Activated CD8-positive, alpha-beta memory T cell treated with anti-CD3 and anti-CD28 coated beads, Interleukin-2, amount 10 ng/mL, durations not matched to agents 7 days and 5 days (primary cell): ENCODE measurements at places on chromosomes 12 and 14. TPM values are rescaled to one million over a fixed set of nuclear protein-coding genes. Genes with fewer than 3 reads are reported as not detected.

PLBD1 gene
- total RNA-seq = not detected

CLEC4A gene
- 0.19 TPM for total RNA-seq

TAS2R7 gene
- total RNA-seq = not detected

ADAMTS20 gene
- not detected for total RNA-seq

CCDC77 gene
- 19.5 TPM for total RNA-seq

LRP1-AS gene
- not detected for total RNA-seq

GALNT8 gene
- total RNA-seq = 0.85 TPM

VPS33A gene
- 26.2 TPM for total RNA-seq

CD4 gene
- 1.8 TPM for total RNA-seq

GRCh38 chr14:34012978-34013720, 62.3 kb upstream of the EGLN3 start:
- H3K27me3 ChIP-seq = peaks cover 11% of the 10 kb centered on the region
- H3K36me3 ChIP-seq = peaks cover 3% of the 10 kb centered on the region
- H3K4me1 ChIP-seq = peaks cover 26% of the 10 kb centered on the region
- DNase-seq = no peak
- no peak overlapping the region for H3K4me3 ChIP-seq

DNA sequence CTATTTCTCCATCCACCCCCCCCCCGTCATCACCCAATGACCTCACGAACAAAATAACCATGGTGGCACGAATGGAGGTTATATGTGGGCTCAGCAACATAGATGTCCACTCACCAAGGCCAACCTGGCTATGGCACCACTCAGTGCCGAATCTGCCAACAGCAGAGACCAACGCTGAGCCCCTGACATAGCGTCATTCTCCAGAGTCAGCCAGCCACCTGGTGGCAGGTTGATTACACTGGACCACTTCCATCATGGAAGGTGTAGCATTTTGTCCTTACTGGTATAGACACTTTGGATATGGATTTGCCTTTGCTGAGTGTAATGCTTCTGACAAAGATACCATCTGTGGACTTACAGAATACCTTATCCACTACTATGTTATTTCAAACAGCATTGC, 24.2 kb upstream of the DYRK2 start:
- no peak overlapping the region for H3K27ac ChIP-seq
- H3K27me3 ChIP-seq = no peaks in the 10 kb centered on the region
- no peak overlapping the region for H3K4me3 ChIP-seq
- H3K4me1 ChIP-seq = peaks cover 4% of the 10 kb centered on the region
- peaks cover 7% of the 10 kb centered on the region for H3K36me3 ChIP-seq
- no peak for DNase-seq

DNA sequence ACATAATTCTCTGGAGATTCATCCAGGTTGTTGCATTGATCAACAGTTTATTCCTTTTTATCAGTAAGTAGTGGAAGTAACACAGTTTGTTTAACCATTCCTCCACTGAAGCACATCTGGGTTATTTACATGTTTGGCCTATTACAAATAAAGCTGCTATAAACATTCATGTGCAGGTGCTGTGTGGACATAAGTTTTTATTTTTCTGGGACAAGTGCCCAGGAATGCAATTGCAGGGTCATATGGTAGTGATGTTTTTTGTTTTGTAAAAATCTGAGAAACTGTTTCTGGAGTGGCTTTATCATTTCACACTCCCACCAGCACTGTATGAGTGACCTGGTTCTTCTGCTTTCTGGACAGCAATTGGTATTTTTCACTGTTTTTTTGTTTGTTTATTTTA, 505.4 kb downstream of the CCER1 start:
- H3K4me3 ChIP-seq = no peak overlapping the region
- no peak overlapping the region for H3K27ac ChIP-seq
- no peak for DNase-seq

DNA sequence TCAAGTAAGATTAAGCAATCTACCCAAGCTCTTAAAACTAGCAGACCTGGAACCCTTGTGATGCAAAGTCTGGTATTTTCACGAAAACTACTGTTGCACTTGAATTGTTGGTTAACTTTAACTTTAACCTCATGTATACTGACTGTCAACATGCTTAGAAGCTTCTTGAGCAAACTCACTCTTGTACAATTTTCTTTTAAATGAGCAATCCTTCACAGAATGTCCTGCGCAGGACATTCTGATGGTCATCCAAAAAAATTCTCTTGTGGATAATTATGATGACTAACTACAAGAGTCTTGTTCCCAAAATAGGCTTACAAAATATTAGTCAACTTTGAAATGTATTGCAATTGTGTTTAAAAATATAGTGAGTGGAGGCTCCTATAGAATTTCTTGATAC, 54.0 kb upstream of the PDE3A start:
- H3K27me3 ChIP-seq = no peaks in the 10 kb centered on the region
- H3K4me3 ChIP-seq = no peak overlapping the region
- no peak for DNase-seq
- H3K4me1 ChIP-seq = no peaks in the 10 kb centered on the region
- no peak overlapping the region for H3K27ac ChIP-seq
- no peaks in the 10 kb centered on the region for H3K36me3 ChIP-seq

DNA sequence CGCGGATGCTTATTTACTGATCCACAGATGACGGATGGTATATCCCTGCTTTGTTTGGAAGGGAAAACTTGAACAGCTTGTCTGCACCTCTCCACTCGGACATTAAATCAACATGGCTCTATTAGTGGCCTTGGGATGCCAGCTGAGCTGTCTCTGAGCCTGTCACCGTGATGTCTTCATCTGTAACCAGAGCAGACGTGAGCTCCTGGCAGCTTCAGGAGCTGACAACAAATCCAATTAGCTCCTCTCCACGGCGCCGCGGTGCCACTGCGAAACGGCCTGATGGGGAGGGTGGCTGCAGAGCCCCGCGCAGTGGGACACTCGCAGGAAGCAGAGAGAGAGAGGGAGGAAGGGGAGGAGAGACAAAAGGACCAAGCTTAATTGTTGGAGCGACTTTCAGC, 112.3 kb downstream of the PAPOLA start:
- H3K36me3 ChIP-seq = no peaks in the 10 kb centered on the region
- H3K27me3 ChIP-seq = peaks cover 28% of the 10 kb centered on the region
- H3K27ac ChIP-seq = no peak overlapping the region
- H3K4me3 ChIP-seq = no peak overlapping the region
- H3K4me1 ChIP-seq = no peaks in the 10 kb centered on the region
- DNase-seq = no peak

DNA sequence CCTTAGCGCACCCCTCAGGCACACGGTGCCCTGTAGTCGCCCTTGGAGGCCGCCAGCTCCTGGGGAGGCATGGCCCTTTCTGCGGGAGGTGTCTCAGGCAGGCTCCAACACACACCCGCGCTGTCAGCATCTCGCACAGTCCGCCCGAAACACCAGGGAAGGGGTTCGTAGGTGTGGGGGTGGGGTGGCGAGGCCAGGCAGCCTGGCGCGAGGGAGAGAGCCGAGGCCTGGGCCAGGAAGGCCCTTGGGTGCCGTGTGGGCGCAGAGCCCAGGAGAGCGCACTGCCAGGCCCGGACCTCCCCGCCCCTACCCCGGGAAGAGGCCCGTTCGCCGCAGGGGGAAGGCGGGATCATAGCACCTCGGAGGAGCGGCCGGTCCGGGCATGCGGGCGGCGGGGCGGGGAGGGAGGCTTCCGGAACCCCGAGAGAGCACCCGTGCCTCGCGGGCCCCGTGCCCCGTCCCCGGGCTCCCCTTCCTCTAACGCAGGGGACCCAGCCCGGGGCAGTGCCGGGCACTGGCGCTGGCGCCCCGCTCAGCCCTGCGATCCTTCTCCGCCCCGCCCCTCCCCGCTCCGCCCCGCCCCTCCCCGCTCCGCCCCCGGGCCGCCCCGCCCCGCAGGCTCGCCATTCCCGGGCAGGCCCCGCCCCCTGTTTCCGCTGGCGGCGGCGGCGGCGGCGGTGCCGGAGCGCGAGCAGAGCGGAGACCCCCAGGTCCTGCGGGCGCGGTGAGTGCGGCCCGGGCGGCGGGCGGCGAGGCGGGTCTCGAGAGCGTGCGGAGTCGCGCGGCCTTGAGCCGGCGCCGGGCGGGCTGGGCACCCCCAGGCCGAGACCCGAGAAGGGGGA, at the start of gene TSPAN9:
Gene TSPAN9 (plus strand): TSS at position 650 of the 842 bp plus-strand sequence. CDS start 123,815 bp downstream, outside the sequence.
- peaks cover 22% of the 10 kb centered on the region for H3K27me3 ChIP-seq
- DNase-seq = peak; percentile 58
- H3K36me3 ChIP-seq = no peaks in the 10 kb centered on the region
- H3K4me1 ChIP-seq = peaks cover 11% of the 10 kb centered on the region
- peak within 1 kb of the TSS; percentile 71 for H3K4me3 ChIP-seq
- H3K27ac ChIP-seq = no peak within 1 kb of the TSS

- H3K4me1 ChIP-seq = no peaks in the 10 kb centered on the region
- H3K36me3 ChIP-seq = no peaks in the 10 kb centered on the region
- H3K27me3 ChIP-seq = no peaks in the 10 kb centered on the region
- no peak overlapping the region for H3K4me3 ChIP-seq
Measured at GRCh38 chr14:56650979-56651378, 71.4 kb downstream of the TMEM260 start.

DNA sequence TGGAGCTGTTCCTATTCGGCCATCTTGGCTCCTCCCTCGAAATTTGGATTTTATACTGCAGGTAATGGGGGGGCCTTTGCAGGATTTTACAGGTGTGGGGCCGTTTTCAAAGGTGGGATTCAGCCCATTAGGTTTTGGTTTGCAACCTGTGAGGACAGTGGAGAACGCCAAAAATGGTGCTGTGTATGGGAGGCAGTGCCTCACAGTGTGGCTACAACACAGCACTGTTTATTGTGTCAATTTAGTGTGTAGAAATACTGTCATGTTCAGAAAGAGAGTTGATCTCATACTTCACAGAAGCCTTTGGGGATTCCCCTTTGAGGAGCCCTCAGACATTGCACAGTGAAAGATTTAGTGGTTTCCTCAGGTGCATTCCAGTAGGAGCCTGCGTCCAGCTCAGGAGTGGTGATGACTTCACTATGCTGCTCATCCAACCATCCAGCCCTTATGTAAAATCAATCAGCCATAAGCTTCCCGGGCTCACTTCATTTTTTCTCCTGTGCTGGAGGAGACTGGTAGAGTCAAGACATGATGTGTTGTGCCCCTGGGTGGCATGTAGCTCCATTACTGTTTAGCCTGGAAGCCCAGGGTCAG, 92.7 kb upstream of the PRMT8 start:
- no peak for DNase-seq
- H3K27ac ChIP-seq = no peak overlapping the region
- no peaks in the 10 kb centered on the region for H3K4me1 ChIP-seq
- H3K27me3 ChIP-seq = peaks cover 17% of the 10 kb centered on the region
- H3K4me3 ChIP-seq = no peak overlapping the region

DNA sequence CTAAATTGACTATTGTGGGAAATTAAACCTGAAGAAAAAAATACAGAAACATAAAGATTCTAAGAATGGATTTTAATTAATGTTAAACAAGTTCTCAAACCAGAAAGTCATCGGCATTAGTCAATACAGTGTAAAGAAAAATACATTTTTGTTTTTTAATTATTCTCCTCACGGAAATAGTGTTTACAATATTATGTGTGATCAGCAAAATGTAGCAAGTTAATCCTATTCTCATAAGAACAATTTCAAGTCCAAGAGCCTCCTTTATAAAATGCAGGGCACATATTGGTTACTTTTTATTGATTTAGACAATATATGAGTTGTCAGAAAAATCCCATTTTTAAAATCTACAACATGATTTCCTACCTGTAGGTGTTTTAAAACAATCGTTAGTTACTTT, 158.0 kb upstream of the MGAT4C start:
- H3K4me1 ChIP-seq = no peaks in the 10 kb centered on the region
- no peaks in the 10 kb centered on the region for H3K36me3 ChIP-seq
- H3K27ac ChIP-seq = no peak overlapping the region

GRCh38 chr12:56487448-56488040, 417 bp downstream of the GLS2 start:
- H3K36me3 ChIP-seq = peaks cover 3% of the 10 kb centered on the region
- peaks cover 17% of the 10 kb centered on the region for H3K4me1 ChIP-seq
- no peak for DNase-seq
- H3K27ac ChIP-seq = no peak overlapping the region
- peaks cover 48% of the 10 kb centered on the region for H3K27me3 ChIP-seq

DNA sequence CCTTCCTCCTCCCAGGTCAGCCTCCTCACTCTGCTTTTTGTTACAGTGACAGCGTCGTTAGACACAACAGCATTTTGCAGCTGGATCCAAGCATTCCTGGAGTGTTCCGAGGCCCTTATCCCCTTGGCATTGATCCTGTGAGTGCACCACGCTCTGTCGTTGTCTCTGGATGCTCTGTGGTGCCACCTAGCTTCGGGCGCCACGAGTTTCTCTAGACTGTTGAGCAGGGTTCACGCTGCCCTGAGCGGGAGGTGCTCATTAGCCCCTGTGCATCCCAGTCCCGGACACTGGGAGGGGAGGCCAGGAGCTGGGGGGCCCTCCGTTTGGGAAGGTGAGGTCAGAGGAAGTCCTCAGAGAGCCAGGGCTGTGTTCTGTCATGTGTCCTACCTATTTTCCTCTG, 17.3 kb upstream of the DNAH10 start:
- no peak for DNase-seq
- H3K27me3 ChIP-seq = no peaks in the 10 kb centered on the region
- H3K36me3 ChIP-seq = peaks cover 65% of the 10 kb centered on the region
- H3K27ac ChIP-seq = no peak overlapping the region
- H3K4me3 ChIP-seq = no peak overlapping the region

DNA sequence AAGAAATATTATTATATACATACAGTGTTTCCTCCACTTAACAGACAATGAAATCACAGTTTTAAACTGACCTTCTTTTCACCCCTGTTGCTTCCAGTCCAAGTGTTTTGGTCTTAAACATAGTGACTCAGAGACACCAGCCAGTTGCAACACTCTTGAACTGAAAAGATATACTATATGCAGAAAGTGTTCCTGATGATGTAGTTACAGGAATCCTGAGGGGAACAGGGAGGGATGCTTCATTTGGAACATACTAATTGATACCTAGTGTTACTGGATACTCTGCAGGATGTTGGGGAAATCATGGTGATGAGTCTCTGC, 420.8 kb downstream of the CCDC91 start:
- DNase-seq = no peak
- H3K36me3 ChIP-seq = peaks cover 2% of the 10 kb centered on the region
- no peak overlapping the region for H3K27ac ChIP-seq
- H3K4me3 ChIP-seq = no peak overlapping the region

DNA sequence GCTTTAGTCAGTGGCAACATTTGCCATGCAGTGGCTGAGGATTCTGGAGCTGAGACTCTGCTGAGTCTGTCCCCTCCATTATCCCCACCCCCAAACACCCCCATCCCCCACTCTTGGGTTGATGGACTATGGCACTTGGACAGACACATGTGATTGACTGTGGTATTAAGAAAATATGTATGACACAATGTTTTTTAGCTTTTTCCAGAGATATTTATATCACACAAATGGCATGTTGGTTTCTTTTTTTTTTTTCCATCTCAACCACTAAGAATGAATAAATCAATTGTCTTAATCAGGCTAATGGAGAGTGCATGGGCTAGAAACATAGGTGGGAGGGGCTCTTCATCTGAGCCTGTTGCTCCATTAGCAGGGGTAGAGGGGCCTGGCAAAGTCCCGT, 30.7 kb upstream of the MAP1LC3B2 start:
- H3K27me3 ChIP-seq = peaks cover 37% of the 10 kb centered on the region
- no peak for DNase-seq
- H3K27ac ChIP-seq = no peak overlapping the region
- H3K36me3 ChIP-seq = no peaks in the 10 kb centered on the region
- H3K4me3 ChIP-seq = no peak overlapping the region
